ENCODE measurements at places on chromosomes 2 and 18.

DNA sequence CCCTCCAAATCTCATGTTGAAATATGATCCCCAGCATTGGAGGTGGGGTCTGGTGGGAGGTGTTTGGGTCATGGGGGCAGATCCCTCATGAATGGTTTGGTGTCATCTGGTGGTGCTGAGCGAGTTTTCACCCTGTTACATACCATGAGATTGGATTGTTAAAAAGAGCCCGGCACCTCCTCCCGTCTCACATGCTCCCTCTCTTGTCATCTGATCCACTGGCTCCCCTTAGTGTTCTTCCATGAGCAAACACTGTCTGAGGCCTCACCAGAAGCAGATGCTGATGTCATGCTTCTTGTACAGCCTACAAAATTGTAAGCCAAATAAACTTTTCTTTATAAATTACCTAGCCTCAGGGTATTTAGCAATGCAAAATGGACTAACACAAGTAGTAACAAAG lies 405.0 kb upstream of the SLC39A10 start:
- DNase-seq = no peak

DNA sequence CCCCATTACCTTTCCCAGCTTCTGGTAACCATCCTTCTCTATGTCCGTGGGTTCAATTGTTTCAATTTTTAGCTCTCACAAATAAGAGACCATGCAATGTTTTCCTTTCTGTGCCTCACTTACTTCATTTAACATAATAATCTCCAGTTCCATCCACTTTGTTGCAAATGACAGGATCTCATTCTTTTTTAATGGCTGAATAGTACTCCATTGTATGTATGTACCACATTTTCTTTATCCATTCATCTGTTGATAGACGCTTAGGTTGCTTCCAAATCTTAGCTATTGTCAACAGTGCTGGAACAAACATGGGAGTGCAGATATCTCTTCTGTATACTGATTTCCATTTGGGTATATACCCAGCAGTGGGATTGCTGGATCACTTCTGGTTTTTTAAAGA lies 1.8 kb downstream of the CABYR start:
- no peak for DNase-seq

DNA sequence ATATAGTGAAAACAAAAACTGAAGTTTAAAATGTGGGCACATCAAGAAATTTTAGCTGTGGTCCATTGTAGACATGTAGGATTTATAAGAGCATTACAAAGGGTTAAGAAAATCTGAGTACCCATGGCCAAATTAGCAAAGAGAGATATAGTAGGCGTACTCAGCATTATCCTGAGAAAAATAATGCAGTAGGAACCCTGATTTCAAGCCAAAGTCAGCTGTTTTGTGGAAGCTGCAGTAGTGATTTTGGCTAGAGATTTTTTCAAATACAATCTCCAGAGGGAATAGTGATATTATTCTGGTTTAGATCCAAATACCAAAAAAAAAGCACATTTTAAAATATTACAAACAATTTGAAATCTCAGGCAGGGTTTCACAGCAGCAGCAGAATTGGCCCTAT lies 450.9 kb downstream of the FBXO15 start:
- no peak for DNase-seq

GRCh38 chr2:126038861-126039260 lies 617.1 kb upstream of the GYPC start:
- no peak for DNase-seq

DNA sequence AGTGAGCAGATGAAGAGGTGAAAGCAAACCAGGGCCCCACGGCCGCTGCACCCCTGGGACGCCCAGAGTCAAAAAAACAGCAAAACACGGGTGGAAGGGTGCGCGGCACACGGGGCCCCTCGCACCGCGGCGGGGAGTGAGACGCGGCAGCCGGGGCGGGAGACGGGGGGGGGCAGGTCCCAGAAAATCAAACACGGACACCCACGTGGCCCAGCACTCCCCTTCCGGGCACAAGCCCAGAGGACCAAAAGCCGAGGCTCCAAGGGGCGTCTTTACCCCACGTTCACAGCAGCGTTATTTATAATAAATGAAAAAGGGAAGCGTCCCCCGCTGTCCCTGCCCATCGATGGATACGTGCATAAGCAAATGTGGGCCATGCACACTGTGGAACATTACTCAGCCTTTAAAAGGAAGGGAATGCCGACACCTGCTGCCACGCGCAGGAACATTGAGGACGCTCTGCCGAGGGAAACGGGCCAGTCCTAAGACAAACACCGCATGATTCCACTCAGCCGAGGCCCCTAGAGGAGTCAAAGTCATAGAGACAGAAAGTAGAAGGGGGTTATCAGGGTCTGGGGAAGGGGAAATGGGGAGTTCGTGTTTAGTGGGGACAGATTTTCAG lies 677 bp upstream of the COPS9 start:
- DNase-seq = no peak

GRCh38 chr2:38866773-38867443 lies 8.8 kb downstream of the DHX57 start:
- no peak for DNase-seq

GRCh38 chr2:104888489-104889258 lies 34.8 kb downstream of the POU3F3 start:
- DNase-seq = no peak

DNA sequence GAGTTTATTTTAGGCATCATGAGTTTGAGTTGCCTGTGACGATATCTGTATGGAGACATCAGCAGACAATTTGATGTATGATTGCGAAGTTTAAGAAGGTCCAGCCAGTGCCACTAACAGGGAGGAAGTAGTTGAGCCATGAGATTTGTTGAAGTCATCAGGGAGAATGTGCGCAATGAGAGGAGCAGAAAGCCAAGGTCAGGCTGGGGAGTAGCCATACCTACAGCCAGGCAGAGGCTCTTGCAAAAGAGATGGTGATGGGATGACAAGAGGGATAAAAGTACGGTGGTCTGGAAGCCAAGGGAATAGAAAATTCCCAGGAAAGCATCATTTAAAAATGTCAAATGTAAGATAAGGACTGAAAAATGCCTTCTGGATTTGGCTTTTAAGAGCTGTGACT lies 51.2 kb downstream of the LIMS1 start:
- no peak for DNase-seq

- no peak for DNase-seq
These were observed 44.1 kb upstream of the ORC2 start for GRCh38 chr2:201007584-201007998.

- DNase-seq = peak; percentile 37
These were observed 39.7 kb upstream of the NEDD4L start for GRCh38 chr18:58004317-58004716.

GRCh38 chr2:75548036-75548573 lies 12.6 kb downstream of the EVA1A start:
- no peak for DNase-seq

GRCh38 chr18:62996566-62996965 lies 281.2 kb downstream of the PHLPP1 start:
- DNase-seq = no peak

DNA sequence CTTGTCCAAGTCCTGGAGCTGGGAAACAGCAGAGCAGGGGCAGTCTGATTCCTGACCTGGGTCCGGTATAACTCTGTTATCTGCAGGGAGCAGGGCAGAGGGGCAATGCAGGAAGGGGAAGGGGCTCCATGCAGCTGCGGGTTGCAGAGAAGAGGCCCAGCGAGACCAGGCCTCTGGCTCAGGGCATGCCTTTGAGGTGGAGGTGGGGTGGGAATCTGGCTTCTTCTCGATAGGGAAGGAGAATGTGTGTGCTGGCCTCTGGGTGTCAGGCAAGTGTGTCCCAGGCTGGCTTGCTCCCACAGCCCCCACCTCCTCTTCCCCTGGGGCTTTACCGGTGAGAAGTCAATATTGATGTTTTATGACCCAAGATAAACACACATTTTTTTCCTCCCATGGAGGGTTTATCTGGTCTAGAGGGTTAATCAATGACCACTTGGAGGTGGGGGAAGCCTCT lies 187.1 kb upstream of the HAAO start:
- DNase-seq = no peak

- DNase-seq = no peak
These were observed 46.2 kb downstream of the IWS1 start for GRCh38 chr2:127479866-127480743.

DNA sequence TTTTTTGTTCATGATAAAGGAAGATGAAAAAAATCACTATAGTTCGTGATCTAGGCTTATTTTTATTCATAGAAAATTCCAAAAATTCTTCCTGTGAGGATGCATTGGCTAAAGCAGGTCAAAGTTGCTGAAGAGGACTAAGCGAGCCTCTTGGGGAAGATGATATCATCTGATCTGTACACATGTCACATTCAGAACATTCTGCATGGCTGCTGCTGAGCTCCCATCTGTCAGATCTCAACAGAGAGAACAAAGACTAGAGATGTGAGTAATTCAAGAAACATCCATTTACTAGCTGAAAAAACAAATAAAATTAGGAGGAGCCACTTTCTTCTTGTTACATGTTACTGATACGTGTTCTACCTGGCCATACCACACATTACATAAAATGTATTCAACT lies 518.6 kb upstream of the FSIP2 start:
- no peak for DNase-seq

DNA sequence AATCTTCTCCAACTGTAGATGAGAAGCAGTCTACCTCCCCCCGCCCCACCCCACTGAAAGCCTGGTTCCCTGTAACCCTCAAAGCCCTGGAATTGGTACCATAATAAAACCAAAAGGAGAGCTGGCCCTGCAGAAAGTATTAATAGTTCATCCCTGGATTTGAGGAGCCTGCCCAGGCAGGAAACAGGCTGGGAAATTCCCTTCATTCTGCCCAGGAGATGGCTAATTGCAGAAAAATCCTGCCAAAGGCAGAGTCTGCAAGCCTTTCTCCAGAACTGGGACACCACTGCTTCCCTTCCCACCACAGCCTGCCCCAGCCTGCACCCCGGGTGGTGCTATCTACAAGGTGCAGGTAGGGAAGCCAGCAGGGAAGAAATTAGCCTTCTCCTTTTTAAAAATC lies 16.3 kb downstream of the GKN2 start:
- peak; percentile 32 for DNase-seq

- DNase-seq = no peak
These were observed 171.9 kb upstream of the CNTNAP5 start for GRCh38 chr2:123853161-123853560.

DNA sequence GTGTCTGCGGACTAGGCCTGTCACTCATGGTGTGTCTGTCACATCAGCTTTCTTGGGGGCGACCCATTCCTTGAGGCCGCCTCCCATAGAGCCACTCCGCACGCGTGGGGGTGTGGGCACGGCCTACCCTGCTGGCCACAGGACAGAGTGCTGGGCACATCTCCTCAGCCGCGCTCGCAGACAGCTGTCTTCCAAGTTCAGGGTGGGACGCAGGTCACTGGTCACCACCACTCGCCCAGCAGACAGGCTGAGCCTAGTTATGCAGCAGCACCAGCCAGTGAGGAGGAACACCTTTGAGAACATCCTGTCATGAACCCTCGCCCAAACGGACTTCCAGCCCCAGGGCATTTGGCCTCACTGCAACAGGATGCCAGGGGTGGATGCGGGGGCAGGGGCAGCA lies 30.8 kb upstream of the BIN1 start:
- DNase-seq = no peak

- no peak for DNase-seq
These were observed 90.7 kb upstream of the KLHL29 start for GRCh38 chr2:23294238-23294637.

- no peak for DNase-seq
These were observed 282.0 kb upstream of the RND3 start for GRCh38 chr2:150769421-150769820.

DNA sequence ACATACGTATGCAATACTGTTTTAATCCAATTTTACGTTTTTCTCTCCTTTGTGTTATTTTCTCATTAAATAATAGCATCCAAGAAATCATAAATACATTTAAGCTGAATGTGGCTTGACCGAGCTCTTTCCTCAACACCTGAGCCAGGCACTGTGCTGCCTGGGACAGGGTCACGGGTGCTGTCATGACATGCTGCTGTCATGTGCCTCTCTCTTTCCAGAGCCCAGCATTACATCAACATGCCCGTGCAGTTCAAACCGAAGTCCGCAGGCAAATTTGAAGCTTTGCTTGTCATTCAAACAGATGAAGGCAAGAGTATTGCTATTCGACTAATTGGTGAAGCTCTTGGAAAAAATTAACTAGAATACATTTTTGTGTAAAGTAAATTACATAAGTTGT lies 94.1 kb upstream of the LDLRAD4 start:
- DNase-seq = no peak

DNA sequence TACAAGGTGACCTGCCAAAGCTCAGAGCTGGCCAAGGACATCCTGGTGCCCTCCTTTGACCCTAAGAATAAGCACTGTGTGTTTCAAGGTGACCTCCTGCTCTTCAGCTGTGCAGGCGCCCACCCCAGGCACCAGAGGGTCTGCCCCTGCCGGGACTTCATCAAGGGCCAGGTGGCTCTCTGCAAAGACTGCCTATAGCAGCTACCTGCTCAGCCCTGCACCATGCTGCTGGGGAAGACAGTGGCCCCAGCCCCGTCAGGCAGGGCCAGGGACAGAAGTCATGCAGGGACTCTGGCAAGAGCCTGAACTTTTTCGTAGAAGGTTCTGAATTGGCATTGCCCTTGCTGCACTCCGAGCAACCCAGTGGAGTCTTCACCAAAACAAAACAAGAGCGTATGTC lies 194.8 kb downstream of the MGAT5 start:
- DNase-seq = no peak

GRCh38 chr18:44786688-44787087 lies 106.0 kb downstream of the SETBP1 start:
- DNase-seq = no peak

DNA sequence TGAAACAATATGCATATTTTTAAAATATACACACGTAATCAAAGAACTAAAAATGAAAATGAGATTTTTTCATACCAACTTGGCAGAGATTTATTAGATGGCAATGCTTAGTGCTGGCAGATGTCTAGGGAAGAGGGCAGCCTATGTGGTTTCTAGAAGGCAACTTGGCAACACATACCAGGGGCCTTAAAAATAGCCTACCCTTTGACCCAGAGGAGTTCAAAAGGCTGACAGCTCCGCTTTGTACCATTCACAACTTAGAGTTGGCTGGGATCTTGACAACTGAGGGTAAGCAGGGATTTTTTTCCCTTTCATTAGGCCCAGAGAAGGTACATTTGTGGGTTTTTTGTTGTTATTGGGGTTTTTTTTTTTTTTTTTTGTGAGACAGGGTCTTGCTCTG lies 26.4 kb upstream of the GPR55 start:
- no peak for DNase-seq

DNA sequence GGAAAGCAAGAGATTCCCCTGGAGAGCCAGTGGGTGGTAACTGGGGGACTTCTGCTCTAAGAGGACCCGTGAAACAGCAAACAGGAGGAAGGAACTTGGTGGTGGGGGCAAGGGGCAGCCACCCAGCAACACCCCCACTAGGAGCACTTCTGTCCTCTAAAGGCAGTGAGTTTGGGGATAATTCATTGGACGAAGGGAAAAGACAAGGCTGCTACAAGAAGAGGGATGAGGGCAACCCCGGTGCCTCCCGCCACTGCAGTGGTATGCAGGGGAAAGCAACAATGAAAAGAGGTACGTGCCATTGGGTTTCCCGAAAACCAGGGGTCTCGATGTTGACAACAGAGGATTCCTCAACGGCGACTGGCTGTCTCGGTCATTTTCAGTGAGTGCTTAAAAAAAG lies 9.1 kb downstream of the RPL31 start:
- DNase-seq = no peak

GRCh38 chr2:25073025-25073424 lies 31.1 kb downstream of the EFR3B start:
- no peak for DNase-seq

Data from AG08396 (cell line).